ENCODE measurements at places on chromosomes 5 and 9.

GRCh38 chr9:121620777-121621449 lies 30.5 kb upstream of the DAB2IP start:
- DNase-seq = no peak

- DNase-seq = no peak
Observed at GRCh38 chr5:1122511-1123294, 10.8 kb upstream of the SLC12A7 start.

GRCh38 chr9:134765785-134766184 lies 114.8 kb upstream of the FCN2 start:
- DNase-seq = no peak

DNA sequence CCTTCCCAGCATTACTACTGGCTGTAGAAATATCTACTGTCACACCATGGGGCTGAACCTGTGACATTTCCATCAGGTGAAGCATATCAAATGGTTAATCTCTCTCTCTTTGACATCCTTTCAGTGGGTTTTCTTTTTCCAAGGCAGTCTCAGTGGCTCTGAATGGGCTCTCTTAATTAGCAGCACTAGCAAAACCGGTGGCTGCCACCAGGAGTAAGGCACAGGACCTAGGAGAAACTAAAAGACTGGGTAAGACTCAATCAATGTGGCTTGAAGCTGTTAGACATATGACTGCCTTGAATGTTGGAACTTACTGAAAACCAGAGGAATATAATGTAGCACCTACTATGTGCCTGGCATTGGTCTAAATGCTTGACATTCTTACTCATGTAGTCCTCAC lies 445.0 kb upstream of the KIF2A start:
- DNase-seq = no peak

- DNase-seq = no peak
Observed at GRCh38 chr5:93145767-93146166, 435.3 kb downstream of the NR2F1-AS1 start.

DNA sequence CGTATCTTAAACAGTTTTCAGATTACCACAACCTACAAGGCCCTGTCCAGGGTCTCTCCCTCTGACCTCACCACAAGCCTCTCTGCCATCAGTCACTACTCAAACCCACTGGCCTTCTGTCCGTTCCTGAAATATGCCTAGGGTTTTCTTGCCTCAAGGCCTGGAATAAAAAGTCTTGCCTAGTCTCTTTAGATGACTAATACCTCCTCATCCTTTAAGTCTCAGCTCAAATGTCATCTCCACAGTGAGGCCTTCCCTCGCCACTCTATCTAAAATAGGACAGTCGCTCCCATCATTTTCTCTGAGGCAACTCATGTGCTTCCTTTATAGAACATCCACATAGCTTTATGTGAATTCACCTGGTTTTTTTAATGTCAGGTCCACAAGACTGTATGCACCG lies 5.2 kb downstream of the DENND1A start:
- DNase-seq = no peak

GRCh38 chr9:114481789-114482188 lies 23.5 kb downstream of the WHRN start:
- no peak for DNase-seq

DNA sequence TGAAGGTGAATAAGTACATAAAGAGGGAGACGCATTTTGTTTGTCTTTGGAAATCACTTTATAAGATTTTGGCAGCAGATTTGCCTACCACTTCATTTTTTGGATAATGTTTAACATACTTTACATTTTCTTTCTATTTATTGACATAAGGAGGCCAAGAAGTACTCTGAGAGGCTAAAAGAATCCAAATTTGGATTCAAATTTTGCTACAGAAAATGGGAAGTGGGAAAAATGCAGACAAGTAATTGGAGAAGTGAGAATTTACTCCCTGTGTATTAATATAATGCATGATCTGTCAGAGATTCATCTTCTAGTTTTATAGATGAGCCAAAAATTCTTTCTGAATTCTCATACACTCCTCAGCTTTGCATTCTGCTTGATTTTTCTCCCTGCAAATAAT lies 411.2 kb upstream of the CTNND2 start:
- DNase-seq = no peak

GRCh38 chr5:52770287-52770939 lies 17.3 kb upstream of the ITGA1 start:
- DNase-seq = no peak

DNA sequence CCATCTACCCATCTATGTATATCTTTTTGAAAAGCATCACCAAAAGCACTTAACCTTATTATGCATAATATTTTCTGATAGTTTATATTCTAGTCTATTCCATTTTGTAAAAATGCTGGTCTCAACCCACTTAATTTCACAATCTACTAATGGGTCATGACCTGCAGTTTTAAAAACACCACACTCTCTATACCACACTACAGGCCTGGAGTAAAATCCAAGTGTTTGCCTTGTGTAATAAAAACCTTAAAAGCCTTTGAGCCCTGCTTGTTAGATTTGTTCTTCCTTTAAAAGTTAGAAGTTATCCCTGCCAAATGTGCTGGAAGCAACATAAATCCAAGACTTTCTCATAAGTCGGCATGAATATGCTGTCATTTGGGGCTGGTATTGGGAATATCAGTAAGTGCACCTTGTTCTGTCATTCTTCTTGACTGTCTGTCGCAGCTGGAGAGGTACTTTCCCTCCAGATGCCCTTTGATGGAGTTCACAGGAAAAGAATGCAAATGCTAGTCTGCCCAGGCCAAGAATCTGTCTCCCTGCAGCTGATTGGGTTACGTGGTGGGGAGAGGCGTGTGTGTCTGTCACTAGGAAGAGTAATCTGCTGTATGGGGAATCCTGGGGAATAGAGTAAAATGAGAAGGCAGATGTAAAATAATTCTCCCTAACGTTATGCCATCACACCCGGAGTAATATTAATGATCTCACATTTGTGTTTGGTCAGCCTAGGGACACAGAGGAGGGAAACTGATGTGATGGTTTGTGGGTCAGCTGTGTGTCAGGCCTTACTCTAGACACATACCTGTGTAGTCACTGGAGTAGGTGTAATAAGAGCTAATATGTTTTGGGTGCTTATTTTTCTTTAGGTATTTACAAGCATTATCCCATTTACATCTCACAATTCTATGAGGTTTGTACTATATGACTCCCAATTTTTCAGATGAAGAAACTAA lies 79.4 kb downstream of the ZNF366 start:
- DNase-seq = no peak

DNA sequence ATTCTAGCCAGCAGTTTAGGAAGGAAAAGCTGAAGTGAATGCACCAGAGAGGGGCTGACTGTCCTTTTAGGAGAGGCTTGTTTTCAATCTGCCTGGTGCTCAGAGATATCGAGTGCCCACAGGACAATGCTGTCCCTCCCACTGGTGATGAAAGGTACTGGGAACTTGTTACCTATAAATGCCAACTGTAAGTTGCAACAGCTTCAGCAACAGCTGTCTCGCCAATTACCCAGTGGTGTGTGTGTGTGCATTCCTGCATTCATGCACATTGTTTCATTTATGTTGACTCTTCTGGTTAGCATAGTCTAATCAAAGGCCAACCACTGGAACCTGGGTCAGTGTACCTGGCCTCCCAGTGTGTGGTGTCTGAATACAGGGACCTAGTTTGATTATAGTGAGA lies 161.1 kb downstream of the CSNK1G3 start:
- no peak for DNase-seq

- DNase-seq = no peak
Observed at GRCh38 chr5:178320281-178320855, 87.8 kb upstream of the PHYKPL start.

DNA sequence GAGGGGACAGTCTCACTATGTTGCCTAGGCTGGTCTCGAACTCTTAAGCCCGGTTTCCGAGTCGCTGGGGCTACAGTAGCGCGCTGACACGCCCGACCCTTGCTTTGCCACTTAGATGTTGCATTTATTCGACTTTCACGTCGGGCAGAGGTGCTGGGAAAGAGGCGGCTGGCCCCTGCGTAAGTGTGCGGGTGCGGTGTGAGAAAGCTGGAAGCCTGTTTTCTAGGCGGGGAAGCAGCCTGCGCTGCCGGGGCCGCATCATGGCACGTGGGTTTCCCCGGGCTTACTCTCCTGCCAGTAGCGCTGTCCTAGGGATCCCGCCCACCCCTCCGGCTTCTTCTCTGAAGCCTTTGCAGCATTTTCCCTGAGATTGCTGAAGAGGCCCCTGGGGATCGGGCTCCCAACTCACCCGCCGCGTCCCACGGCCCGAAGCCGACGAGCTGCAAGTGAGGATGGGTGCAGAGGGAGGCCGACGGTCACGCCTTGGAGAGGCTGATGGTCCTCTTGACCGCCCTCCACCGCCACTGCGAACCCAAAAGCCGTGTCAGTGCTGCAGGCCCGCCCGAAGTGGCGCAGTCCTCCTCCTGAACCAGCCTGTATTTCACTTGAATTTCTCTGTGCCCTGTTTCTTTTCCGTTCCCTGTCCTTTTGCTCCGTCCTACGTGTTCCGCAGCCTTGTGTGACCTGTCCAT lies 5.8 kb upstream of the TRIM41 start:
- no peak for DNase-seq

DNA sequence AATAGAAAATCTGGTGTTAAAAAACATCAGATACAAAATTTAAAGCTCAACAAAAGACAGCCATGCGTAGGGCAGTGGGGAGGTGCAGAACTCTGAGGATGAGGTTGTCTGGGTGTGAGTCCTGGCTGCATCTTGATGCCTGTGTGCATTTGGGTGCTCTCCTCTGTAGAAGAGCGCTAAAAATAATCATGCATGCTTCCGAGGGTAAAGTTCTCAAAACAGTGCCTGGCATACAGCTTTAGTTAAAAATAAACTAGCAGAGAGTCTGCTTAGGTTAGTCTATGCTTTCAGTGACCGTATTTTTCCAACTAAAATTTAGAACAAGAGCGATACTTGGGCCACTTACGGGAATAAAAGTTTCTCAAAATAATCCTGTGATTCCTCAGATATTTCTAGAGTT lies 55.5 kb upstream of the SPATA31C2 start:
- no peak for DNase-seq

- no peak for DNase-seq
Observed at GRCh38 chr5:176748967-176749935, 61.1 kb upstream of the UNC5A start.

DNA sequence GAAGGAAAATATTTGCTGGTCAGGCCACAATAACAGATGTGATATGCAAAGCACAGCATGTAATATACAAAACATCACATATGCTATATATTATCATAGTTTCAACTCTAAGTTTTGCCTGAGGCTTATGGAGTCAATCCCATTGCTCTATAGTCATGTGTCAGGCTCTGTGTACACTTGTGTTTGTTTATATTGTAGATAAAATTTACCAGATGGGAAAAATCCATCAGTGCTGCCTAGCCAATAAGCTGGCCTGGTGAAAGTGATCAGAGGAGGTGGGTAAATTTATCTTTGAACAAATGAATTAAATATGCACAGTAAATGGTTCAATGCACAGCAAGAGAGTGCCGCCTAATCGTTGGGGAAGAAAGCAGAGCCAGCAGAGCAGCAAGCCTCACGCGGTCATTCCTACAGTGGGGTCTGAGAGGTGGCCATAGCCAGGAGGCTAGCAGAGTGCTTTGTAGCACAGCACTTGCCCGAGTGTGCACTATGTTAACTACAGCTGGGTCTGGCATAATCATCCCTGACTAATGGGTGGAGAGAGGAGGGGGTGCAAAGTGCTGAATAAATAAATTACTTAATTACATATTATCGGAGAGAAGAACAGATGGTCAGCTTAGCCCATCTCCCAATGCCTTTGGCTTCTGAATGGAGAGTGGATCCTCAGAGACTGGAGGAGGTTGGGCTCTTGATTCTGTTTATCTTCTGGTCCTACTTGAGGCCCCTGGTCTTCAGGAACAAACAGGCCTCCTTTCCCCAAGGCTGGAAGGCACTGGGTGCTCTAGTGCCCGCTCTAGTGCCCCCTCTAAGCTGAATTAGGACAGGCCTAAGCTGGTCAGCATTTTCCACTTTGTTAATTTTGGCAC lies 153.5 kb downstream of the MAT2B start:
- peak; percentile 37 for DNase-seq

GRCh38 chr9:88812938-88813637 lies 178.2 kb upstream of the S1PR3 start:
- DNase-seq = no peak

- DNase-seq = no peak
Observed at GRCh38 chr9:4764033-4764432, 23.0 kb upstream of the AK3 start.

GRCh38 chr9:19629488-19629887 lies 159.3 kb downstream of the SLC24A2 start:
- no peak for DNase-seq

GRCh38 chr5:54516051-54516655 lies 1.4 kb upstream of the SNX18 start:
- DNase-seq = no peak

- no peak for DNase-seq
Observed at GRCh38 chr5:61416010-61416409, 84.0 kb downstream of the ZSWIM6 start.

DNA sequence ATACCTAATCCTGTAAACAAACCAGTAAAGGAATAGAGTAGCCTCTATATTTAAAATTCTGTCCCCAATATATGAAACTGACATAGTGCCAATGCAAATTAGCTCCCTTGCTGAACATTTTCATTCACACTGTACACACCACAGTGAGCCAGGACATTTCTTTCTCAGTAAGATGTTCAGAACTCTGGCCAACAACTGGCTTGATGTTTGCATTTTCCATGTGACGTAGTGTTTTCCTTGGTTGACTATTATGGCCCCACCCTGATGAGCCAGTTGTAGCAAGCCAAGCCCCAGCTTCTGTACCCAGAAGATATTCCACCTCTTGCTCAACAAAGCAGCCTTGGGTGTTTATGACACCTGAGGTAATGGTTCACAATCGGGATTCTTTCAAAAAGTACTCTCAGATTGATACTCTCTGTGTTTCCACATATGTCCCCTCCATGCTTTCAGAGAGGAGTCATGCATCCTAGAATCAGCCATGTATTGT lies 17.7 kb upstream of the ANXA1 start:
- no peak for DNase-seq

- no peak for DNase-seq
Observed at GRCh38 chr5:108749128-108749861, 1.6 kb downstream of the FER start.

GRCh38 chr9:96567203-96567700 lies 52.4 kb downstream of the CDC14B start:
- DNase-seq = no peak

DNA sequence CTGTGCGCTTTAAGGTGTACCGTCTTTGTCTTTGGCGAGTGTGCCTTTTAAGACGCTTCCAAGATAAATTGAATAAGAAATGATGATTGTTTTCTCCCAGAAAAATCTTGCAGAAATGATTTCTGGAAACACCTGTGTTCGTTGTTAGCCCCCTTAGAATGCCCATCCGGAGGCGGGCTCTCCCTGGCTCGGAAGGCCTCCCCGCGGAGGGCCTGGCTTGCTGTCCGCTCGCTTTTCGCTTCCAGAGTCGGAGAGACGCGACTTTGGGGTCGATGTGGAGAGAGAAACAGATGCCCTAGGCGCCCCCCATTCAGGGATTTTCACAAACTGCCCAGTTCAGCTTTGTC lies 23.9 kb downstream of the LECT2 start:
- DNase-seq = no peak

DNA sequence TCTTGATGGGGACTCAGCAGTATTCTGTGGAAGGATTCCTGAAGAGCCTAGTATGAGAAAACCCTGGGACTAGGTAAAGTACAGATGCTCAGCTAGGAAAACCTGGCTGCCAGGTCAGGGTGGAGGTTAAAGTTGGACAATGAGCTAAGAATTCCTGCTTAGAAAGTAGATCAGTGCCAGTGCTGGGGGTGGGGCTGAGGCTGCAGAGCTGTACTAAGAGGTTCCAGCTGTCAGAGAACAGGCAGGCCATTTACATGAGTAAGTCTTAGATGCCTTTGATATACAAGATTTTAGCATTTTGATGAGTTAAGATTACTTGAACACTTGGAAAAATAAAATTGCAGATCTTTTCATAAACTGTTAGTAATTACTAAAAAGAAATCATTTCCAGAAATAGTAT lies 332.3 kb upstream of the NUDT12 start:
- no peak for DNase-seq

Measured in NCI-H2081 treated with DMSO at 0.1 percent for 48 hours (cell line).